NCI-H748 treated with DMSO at 0.1 percent for 48 hours (cell line): ENCODE measurements at places on chromosomes 1 and 21.

- peak; percentile 17 for DNase-seq
These were observed 79.3 kb downstream of the HMCN1 start for GRCh38 chr1:185813401-185813979.

DNA sequence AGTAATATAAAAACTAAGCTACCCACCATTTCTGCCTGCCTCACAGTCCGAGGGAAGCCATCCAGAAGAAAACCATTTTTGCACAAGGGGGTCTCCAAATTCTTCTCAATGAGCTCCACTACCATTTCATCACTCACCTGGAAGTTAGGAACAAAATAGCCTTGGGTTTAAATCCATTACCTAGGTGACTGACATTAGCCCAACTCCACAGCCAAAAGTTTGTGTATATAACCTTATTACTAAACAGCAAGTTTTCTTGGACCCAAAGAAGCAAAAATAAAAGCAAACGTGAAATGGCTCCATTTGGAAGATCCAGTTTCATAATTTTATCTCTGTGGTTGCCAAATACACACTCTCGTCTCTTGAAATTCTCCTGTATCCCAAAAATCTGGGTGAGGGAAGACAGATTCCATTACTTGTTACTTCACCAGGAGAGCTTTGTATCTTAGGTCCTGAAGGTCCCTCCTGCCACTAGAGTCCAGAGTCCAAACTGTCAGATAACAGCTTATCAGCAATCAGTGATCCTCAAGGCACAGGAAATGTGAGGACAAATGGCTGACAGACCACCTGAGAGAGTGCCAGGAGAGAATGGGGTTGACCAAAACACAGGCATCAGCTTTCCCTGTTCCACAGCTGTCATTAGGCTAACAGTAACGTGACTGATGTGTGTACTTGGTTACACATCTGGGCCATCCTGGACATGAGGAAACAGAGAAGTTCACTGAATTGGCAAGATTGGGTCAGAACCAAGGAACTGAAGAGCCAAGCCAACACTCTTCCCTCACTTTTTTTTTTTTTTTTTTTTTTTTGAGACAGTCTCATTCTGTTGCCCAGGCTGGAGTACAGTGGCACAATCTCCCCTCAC lies 14.9 kb downstream of the AK2 start:
- no peak for DNase-seq

DNA sequence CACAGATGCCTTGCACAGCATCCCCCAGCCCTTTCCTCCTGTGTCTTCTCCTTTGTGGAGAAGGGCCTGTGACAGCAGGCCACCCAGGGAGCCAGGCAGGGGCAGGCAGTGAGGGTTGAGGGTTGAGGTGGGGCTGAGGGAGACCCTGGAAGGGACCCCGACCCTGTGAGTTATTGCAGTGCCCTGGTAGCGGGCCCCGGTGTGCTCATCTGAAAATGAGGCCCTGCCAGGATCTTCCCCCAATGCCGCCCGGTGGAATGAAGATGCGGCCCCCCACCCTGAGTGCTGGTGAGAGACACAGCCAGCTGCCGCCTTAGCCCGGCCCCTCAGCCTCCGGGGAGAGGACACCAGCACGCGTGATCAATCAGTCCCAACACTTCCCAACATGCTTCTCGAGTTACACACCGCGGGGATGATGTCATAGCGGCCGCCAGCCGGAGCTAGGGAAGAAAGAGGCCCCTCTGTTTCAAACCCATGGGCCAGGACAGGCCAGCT lies 36.2 kb upstream of the ACTRT2 start:
- DNase-seq, result no peak

- no peak for DNase-seq
These were observed 172.1 kb upstream of the RNPC3 start for GRCh38 chr1:103353391-103353790.

GRCh38 chr1:222994511-222995235 lies 148.4 kb downstream of the TLR5 start:
- no peak for DNase-seq

DNA sequence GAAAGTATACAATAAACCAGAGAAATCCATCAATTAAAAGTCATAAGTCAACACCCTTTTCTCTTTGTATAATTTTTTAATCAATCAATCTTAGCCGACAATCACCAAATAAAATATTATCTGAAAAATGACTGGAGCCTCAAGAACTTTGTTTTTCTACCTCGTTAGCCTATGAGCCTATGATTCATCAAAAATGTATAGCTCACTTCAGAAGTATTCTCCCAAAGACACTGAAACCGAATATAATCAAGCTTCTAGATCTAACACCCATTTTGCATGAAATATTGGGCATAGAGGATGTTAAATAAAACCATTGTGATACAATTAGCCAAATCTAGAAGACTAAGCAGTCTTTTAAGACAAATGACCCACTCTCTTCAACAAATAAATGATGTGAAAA lies 17.8 kb upstream of the RSBN1 start:
- no peak for DNase-seq
